ENCODE measurements at places on chromosomes 6 and 20.

DNA sequence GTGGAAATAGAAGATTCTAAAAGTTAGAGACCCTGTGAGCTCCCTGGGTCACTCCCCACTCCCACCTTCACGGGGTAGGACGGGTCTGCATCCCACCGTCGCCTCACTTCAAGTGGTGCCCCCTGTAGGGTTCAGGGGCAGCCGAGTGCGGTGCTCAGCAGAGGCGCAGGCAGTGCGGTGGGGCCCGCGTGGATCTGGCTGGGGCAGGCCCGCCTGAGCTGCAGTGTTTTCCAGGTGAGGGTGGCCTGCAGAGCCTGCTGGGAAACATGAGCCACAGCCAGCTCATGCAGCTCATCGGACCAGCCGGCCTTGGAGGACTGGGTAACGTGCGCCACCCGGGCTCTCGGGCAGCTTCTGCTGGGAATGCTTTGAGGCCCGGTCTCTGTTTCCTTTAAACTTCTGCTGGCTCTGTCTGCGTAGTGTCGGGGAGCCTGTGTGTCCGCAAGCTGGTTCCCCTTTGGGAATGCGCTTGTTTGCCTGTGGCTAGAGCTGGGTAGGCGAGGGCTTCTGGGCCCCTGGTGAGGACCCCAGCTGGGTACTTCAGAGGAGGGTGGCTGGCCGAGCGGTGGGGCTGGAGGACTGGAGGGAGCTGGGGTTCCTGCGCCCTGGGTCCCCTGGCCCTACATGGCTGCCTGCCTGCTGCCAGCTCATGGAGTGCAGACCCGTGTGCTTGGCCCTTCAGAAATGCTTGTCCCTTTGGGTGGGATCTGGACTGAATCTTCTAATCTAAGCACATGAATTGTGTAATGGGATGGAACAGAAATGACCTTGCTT is 3.8 kb downstream of the ADRM1 start:
- no peak for DNase-seq

DNA sequence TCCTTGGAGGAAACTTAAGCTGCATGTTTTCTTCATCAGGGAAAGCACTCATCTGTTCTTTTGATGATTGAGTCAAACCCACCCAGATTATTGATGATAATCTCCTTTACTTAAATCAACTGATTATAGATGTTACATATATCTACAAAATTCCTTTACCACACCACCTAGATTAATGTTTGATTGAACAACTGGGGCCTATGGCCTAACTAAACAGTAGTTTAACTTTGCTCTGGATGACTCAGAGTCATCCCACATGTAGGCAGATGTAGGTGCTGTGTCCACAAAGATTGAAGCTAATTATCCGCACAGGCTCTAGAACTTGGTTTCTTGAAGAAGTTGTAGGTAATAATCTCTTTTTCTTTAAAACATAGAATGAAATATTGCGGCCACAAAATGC is 42.2 kb downstream of the PKIB start:
- no peak for DNase-seq

DNA sequence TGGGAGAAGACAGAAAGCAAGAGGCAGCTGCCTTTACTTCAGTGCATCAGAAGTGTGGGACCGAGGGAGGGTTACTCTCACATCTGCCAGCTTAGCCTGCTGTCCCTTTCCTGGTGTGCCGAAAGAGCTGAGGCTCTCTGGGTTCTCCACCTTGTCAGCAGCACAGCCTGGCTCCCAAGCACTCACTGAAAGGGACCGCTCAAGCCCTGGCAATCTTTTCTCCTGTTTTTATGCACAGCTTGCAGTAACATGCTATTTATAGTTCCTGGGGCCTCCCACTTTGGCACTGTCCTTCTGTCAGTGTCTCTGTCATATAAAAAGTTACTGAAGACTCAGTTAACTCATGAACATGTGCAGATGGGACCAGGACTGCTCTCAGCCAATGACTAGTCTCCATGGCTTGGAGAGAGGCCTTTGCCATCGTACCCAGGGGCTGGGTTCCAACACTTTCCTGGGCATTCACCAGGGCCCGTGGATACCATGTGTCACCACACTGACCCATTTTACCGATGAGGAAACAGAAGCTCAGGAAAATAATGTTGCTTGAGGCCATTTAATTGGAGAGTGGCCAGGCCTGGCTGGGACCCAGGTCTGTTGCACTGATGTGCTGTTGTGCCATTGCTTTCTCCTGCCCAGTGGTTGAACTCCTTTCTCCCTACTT is 46.2 kb downstream of the PANK2 start:
- no peak for DNase-seq

DNA sequence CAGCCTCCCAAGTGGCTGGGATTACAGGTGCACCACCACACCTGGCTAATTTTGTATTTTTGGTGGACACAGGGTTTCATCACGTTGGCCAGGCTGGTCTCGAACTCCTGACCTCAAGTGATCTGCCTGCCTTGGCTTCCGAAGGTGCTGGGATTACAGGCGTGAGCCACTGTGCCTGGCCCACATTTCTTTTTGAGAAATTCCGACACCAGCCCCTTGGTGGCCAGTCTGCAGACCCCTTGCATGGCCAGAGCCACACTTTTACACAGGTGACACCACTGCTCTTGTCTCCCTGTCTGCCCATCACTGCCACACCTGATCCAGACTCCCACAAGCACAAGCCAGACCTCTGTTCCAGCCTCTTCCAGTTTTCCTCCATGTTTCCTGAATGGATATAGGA is 33.0 kb downstream of the SRSF3 start:
- DNase-seq = no peak

- no peak for DNase-seq
Measured at GRCh38 chr6:42100029-42100901, 42.2 kb downstream of the C6orf132 start.

GRCh38 chr6:127554435-127555006 is 22.5 kb upstream of the C6orf58 start:
- DNase-seq = no peak

DNA sequence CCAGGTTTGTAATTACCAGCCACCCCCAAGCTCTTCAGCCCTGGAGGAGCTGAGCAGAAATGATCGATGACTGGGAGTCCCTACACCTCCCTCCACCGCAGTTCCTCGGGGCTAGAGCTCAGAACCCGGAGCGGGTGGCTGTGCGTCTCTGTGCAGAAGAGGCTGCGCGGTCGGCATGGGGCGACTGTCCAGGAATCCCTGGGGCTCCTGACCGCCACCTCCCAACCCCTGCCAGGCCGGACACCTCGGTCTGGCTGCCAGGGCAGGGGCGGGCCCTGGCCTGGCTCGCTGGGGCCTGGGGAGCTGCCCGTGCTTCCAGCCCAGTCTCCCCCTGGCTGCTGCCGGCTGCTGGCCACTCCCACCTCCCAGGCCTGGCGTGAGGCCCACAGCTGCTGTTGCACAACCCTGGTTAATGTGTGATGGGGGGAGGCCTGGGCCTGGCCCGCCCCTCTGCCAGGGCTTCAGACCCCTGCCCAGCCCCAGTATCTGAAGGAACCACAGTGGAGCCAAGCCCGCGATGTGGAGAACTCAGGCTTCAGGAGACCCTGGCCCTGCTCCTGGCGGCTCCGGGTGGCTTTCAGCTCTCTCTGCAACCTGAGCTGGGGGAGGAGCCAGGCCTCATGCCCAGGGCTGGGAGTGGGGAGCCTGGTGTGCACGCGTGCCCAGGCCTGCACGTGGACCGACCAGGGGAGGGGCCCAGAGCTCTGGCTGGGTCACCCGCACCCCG is 1.2 kb downstream of the SLC2A4RG start:
- DNase-seq = peak; percentile 96

- no peak for DNase-seq
Measured at GRCh38 chr6:52642368-52642767, 28.5 kb upstream of the TMEM14A start.

DNA sequence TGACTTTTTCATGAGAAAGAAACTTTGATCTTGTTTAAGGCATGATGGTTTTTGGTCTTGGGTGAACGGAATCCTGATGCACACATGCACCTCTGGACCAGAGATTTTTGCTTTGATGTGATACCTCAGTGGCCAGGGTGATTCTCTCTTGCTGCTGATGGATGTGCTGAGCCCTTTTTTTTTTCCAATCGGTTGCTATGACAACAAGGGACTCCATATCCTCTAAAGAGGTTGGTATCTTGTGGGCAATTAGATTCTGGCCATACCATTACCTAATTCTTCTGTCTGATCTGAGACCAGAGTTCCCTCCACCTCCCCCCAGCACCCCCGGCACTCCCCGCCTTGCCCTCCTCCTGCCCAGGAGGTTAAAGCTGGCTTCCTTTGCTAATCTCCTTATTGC is 24.9 kb downstream of the PDYN start:
- DNase-seq = no peak

- no peak for DNase-seq
Measured at GRCh38 chr20:4375881-4376280, 345.8 kb upstream of the PRND start.

DNA sequence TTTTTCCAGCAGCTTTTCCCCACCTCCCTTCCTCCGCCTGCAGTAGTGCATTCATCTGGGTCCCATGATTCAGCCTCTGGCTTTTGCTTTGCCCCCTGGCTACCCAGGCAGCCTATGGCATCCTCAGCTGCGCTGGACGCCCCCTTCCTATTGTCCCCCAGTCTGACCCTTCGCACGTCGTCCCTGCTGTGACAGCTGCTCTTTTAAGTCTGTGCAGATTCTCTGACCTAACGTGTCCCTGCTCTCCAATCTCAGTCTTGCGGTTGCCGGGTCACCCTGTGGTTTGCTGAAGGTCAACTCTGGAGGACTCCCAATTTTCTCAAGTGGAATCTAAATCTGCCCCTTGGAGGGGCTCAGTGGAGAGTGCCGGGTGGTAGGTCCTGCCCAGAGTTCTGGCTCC is 294.3 kb downstream of the CDC5L start:
- DNase-seq = no peak

GRCh38 chr20:48861444-48861843 is 33.6 kb upstream of the PREX1 start:
- DNase-seq = no peak
